ENCODE measurements at places on chromosomes 3 and 15. TPM values are rescaled to one million over a fixed set of nuclear protein-coding genes. Genes with fewer than 3 reads are reported as not detected.

SSUH2 gene
- total RNA-seq, result 6.1 TPM

DNA sequence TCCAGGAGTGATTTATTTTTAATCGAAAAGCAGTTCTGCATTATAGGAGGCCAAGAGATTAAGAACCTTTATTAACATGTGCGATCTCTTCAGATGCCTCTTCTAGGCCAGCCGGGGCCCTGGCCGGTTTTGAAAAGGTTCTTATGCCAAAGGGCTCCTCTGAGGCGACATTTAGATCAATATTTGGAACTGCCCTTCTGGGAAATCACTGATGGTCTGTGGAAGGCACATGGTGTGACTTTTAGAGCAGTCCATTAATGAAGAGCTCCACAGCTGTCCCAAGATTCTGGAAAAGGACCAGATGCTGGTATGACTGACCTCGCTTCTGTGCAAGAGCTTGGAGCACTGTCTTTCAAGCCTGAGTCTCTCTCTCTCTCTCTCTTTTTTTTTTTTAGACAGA is 19.7 kb downstream of the MGLL start:
- no peak for DNase-seq

- no peak for DNase-seq
These were observed 381.6 kb upstream of the NAALADL2 start for GRCh38 chr3:174477491-174477890.

GRCh38 chr3:137165117-137165806 is 207.5 kb downstream of the IL20RB start:
- DNase-seq, result no peak

DNA sequence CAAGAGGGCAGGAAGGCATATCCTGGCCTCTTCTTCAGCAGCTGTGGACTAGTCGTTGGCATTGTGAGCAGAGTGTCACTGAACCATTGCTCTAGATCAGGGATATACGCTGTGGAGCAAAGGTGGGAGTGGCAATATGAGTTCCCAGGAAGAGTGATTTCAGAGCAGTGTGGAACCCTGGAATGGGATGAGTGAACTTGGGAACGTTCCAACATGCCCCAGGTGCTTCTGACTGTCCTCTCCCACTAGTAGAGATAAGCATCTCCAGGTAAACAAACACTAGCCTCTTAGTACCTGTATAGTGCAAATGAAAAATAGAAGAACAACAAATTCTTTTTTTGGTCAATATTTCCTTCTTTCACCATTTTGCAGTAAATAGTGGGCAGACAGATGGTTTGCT is 123.6 kb upstream of the VEPH1 start:
- no peak for DNase-seq
